ENCODE measurements at places on chromosomes 12 and 14.

- DNase-seq = no peak
Observed at GRCh38 chr14:54890788-54891187, 11.8 kb downstream of the GCH1 start.

- DNase-seq = no peak
Observed at GRCh38 chr12:42625611-42626010, 36.1 kb upstream of the PRICKLE1 start.

GRCh38 chr14:100063314-100063941, 1.8 kb upstream of the EVL start:
- DNase-seq = no peak

- no peak for DNase-seq
Observed at GRCh38 chr12:92400006-92400405, 254.4 kb upstream of the BTG1 start.

GRCh38 chr12:33514893-33515292, 75.3 kb upstream of the SYT10 start:
- DNase-seq = no peak

- DNase-seq = no peak
Observed at GRCh38 chr12:86551146-86551571, 295.0 kb upstream of the MGAT4C start.

DNA sequence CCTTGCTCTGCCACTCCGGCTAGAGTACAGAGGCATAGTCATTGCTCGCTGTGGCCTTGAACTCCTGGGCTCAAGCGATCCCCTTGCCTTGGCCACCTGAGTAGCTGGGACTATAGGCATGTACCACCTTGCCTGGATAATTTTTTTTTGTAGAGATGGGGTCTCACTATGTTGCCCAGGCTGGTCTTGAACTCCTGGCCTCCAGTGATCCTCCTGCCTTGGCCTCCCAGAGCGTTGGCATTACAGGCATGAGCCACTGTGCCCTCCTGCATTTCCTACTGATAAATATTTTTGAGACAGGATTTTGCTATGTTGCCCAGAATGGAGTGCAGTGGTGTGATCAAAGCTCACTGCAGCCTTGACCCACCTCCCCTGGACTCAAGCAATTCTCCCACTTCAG, 9.4 kb downstream of the EMG1 start:
- no peak for DNase-seq

DNA sequence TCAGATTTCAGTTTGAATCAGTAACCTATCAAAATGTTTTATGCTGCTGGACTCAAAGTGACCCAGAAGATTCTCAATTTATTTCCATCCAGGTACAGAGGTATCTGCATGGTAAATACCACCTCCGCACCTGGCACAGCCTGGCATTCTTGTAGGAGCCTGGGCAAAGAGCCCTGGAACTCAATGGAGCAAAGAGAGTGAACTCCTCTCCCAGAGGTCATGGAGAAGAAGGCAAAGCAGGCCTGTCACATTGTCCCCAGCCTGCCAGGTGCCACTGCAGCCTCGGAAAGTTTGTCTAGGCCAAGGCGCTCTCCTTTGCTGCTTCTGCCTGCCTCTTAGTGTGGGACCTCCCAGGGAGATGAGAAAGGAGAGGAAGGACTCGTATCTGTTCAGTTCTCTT, 319.8 kb downstream of the ZFP36L1 start:
- DNase-seq = no peak

- no peak for DNase-seq
Observed at GRCh38 chr12:124637581-124637981, 70.2 kb upstream of the NCOR2 start.

DNA sequence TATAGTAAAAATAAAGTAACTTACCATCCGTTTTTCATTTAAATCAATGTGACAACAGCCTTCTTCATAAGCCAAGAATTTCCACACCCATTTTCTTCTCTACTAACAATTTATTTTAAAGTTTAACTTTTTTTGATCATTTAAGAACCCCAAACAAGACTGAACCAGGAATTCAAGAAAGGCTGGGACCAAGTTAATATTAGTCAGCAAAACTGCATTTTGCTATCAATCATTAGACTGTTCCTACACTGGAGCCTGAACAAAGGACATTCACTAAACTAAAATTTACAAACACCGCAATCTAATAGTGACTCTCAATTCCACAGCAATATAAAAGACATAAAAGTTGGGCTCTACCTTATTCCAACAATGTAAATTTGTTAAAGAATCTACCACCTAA, 73.6 kb downstream of the OSBPL8 start:
- DNase-seq = no peak

GRCh38 chr14:45526715-45527549, 273.9 kb upstream of the MIS18BP1 start:
- DNase-seq = no peak

- DNase-seq = no peak
Observed at GRCh38 chr14:75342762-75343599, 64.4 kb downstream of the FOS start.

Data from stimulated activated CD8-positive, alpha-beta memory T cell treated with anti-CD3 and anti-CD28 coated beads, Interleukin-4, amount 100 ng/mL, for 1 hour (primary cell).